ENCODE measurements at places on chromosomes 13 and 19. TPM values are rescaled to one million over a fixed set of nuclear protein-coding genes. Genes with fewer than 3 reads are reported as not detected.

DNA sequence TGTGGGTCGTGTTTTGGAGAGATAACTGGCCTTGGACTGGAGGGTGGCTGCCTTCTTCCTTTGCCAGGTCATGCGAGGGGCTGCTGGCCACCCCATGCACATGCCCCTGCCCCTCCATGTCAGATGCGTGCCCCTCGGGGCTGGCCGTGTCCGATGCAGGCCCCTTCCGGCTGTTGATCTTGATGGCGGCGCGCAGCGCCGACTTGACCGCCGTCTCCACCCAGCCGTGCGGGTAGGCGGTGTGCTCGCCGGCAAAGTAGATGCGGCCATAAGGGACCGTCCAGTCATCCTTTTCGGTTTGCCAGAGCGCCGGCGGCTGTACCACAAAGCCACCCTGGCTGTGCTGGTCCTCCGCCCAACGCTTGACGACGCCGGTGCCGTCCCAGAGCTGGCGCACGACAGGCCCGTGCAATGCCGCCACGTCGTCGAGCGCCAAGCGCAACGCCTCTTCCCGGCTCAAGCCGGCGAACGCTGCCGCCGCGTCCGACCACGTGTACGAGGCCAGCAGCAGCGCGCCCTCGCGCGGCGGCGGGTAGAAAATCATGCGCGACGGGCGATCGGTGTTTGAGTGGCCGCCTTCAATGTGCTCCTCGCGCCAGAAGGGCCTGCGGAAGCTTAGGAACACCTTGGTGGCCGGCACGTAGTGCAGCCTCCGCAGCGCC is 6.9 kb downstream of the IL4I1 start:
- DNase-seq, result peak; percentile 69
- no peak overlapping the region for H3K4me3 ChIP-seq
- H3K27me3 ChIP-seq, result no peaks in the 10 kb centered on the region
- H3K36me3 ChIP-seq, result no peaks in the 10 kb centered on the region
- no peak overlapping the region for H3K27ac ChIP-seq

- no peak overlapping the region for H3K4me3 ChIP-seq
- H3K27me3 ChIP-seq, result no peaks in the 10 kb centered on the region
- DNase-seq, result no peak
- H3K4me1 ChIP-seq, result peaks cover 16% of the 10 kb centered on the region
- H3K27ac ChIP-seq, result no peak overlapping the region
Observed at GRCh38 chr19:19486343-19487076, 28.8 kb downstream of the TSSK6 start.

- DNase-seq, result no peak
- no peaks in the 10 kb centered on the region for H3K27me3 ChIP-seq
- H3K27ac ChIP-seq, result no peak overlapping the region
- peaks cover 4% of the 10 kb centered on the region for H3K36me3 ChIP-seq
- peaks cover 24% of the 10 kb centered on the region for H3K4me1 ChIP-seq
Observed at GRCh38 chr13:110379905-110380341, 72.8 kb downstream of the COL4A2 start.

- peaks cover 19% of the 10 kb centered on the region for H3K36me3 ChIP-seq
- H3K27me3 ChIP-seq, result no peaks in the 10 kb centered on the region
- H3K27ac ChIP-seq, result no peak overlapping the region
- no peaks in the 10 kb centered on the region for H3K4me1 ChIP-seq
- no peak overlapping the region for H3K4me3 ChIP-seq
Observed at GRCh38 chr19:19335408-19336158, 15.0 kb downstream of the MAU2 start.

- peaks cover 4% of the 10 kb centered on the region for H3K36me3 ChIP-seq
- DNase-seq, result peak; percentile 93
- H3K27ac ChIP-seq, result peak overlapping the region; percentile 56
- H3K27me3 ChIP-seq, result no peaks in the 10 kb centered on the region
- H3K4me3 ChIP-seq, result no peak overlapping the region
Observed at GRCh38 chr19:48716562-48717291, 2.8 kb downstream of the MAMSTR start.

DNA sequence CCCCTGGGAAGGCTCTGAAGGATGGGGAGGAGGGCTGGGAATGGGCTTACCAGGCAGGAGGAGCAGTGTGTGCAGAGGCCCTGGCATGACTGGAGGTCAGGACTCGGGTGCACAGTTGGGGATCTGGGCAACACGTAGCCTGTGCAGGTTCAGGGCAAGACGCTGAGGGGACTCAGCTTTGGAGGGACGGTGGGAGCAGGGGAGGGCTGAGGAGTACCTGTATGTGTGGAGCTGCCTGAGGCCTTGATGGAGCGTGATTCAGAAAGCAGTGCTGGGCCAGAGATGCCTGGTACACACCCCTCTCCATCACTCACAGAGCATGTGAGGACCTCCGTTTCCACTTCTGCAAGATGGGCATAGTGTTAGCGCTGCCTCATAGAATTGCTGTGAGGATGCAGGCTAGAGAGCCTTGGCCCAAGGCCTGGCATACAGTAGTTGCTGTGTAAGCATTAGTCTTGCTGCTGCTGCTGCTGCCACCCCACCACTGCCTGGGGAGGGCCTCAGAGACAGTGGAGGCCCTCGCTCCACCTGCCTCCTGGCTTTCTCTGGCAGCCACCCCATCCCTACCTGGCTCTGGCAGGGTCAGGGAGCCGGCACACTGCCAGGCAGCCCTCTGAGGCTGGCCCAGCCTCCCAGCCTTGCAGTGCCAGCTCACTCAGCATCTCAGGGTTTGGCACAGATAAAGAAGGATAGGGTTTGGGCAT is 2.4 kb downstream of the PAK4 start:
- H3K4me3 ChIP-seq, result no peak overlapping the region
- peaks cover 2% of the 10 kb centered on the region for H3K36me3 ChIP-seq
- no peaks in the 10 kb centered on the region for H3K27me3 ChIP-seq
- H3K27ac ChIP-seq, result peak overlapping the region; percentile 29

DNA sequence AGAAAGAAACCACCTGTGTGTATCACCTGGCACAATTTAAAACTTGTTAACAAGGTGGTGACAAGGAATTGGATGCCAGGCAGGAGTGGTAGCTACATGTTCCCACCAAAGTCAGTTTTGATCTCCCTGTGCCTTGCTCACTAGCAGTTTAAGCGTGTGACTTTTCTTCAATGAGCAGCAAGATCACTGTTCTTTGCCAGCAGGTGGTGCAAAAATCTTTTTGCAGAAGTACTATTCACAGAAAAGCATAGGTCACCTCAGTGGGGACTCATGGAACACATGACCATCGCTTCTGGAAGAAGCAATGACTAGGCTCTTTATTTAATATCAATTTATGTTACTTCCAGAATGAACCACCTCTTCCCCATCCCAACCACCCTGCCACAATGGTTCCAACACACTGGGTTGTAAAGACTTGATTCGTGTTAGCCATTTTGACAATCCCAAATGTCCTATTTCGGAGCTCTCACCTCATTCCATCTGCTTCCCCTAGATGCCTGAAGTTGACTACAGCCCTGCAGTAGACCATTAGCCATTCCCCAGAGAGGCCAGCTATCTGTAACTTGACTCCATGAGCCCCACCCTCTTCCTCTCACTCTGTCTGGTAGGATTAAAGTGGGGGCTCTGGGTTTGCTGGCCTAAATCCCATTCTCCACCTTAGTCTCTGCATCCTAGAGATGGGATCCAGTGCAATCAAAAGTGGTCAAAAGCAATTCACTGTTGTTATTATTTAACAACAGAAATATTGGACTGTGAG is 59.1 kb upstream of the TNFRSF19 start:
- H3K27ac ChIP-seq, result no peak overlapping the region
- H3K27me3 ChIP-seq, result no peaks in the 10 kb centered on the region
- no peaks in the 10 kb centered on the region for H3K36me3 ChIP-seq
- H3K4me1 ChIP-seq, result peaks cover 12% of the 10 kb centered on the region

GRCh38 chr13:77406644-77407440 is 79.9 kb upstream of the MYCBP2 start:
- H3K27ac ChIP-seq, result no peak overlapping the region
- H3K4me1 ChIP-seq, result no peaks in the 10 kb centered on the region
- DNase-seq, result no peak
- H3K27me3 ChIP-seq, result no peaks in the 10 kb centered on the region

The IZUMO1 gene
- total RNA-seq, result 1.2 TPM

The ODAD3 gene
- total RNA-seq, result 3.9 TPM

The ZNF565 gene
- 8.4 TPM for total RNA-seq

The MBD3L1 gene
- total RNA-seq, result not detected

The PSG1 gene
- not detected for total RNA-seq

- DNase-seq, result no peak
- H3K4me3 ChIP-seq, result no peak overlapping the region
Observed at GRCh38 chr13:99892196-99892613, 79.4 kb downstream of the ZIC5 start.

- no peaks in the 10 kb centered on the region for H3K4me1 ChIP-seq
- no peaks in the 10 kb centered on the region for H3K36me3 ChIP-seq
- H3K4me3 ChIP-seq, result no peak overlapping the region
- no peak for DNase-seq
- peaks cover 5% of the 10 kb centered on the region for H3K27me3 ChIP-seq
Observed at GRCh38 chr13:45446181-45446580, 18.6 kb upstream of the COG3 start.

GRCh38 chr19:2337329-2337707 is 8.8 kb downstream of the SPPL2B start:
- H3K4me3 ChIP-seq, result no peak overlapping the region
- peak; percentile 76 for DNase-seq
- H3K27me3 ChIP-seq, result no peaks in the 10 kb centered on the region
- H3K36me3 ChIP-seq, result peaks cover 3% of the 10 kb centered on the region
- H3K4me1 ChIP-seq, result peaks cover 6% of the 10 kb centered on the region

All from lung (tissue), 17 donors.